ENCODE measurements at places on chromosomes 5 and 9.

DNA sequence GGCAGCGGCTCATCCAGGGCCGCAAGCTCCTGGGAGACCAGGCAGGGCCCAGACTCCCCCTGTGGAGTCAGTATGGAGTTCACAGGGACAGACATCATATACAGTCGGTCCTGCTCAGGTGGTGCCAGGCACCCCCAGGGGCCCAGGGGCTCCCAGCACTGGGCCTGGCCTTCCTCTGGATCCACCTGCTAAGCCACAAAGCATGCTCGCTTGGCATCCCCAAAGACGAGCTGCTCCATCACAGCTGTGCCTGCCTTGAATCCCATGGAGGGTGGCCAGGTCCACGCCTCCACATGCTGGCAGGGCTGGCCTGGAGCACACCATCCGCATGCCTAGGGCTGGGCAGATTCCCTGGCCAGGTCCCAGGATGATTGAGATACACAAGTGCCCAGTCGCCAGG, 4.6 kb downstream of the BICD2 start:
- no peak for DNase-seq

GRCh38 chr5:100832252-100833230, 70.5 kb downstream of the ST8SIA4 start:
- DNase-seq = no peak

DNA sequence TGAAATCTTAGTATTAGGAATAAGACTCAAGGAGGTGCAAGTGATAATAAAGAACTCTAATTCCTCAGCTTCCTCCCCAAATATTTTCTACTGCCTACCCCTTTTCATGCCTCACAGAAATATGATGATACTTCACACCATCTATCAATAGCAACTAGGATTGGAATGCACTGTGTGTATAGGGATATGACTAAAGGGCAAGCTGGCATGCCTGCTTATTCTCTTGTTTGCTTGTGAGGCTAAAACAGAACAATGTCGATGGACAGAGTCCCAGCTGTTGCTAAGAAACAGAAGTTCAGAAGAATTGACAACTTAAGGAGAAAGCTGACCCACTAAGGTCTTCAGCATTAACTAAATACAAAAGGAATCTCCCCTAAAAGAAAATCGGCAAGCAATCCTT, 9.7 kb upstream of the CHD1 start:
- DNase-seq = no peak

DNA sequence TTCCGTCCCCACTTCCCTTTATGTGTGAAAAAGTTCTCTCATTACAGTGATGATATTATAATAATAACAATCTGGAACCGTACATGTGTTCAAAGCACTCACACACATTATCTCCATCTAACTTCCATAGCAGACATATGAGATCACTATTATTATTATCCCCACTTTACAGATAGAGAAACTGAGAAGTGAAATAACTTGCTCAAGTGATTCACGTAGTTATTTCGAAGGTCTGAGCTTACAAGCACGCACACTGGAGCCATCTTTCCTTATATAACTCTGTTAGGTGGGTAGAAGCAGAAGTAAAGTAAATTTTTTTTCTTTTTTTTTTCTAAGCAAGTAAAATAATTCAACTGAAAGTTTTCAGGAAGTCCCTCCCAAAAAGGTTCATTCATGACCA, 62.9 kb upstream of the PTGER4 start:
- no peak for DNase-seq

- DNase-seq = no peak
Measured at GRCh38 chr9:137639303-137640051, 20.7 kb downstream of the EHMT1 start.

- DNase-seq = no peak
Measured at GRCh38 chr9:96177005-96177718, 124.8 kb downstream of the HSD17B3 start.

DNA sequence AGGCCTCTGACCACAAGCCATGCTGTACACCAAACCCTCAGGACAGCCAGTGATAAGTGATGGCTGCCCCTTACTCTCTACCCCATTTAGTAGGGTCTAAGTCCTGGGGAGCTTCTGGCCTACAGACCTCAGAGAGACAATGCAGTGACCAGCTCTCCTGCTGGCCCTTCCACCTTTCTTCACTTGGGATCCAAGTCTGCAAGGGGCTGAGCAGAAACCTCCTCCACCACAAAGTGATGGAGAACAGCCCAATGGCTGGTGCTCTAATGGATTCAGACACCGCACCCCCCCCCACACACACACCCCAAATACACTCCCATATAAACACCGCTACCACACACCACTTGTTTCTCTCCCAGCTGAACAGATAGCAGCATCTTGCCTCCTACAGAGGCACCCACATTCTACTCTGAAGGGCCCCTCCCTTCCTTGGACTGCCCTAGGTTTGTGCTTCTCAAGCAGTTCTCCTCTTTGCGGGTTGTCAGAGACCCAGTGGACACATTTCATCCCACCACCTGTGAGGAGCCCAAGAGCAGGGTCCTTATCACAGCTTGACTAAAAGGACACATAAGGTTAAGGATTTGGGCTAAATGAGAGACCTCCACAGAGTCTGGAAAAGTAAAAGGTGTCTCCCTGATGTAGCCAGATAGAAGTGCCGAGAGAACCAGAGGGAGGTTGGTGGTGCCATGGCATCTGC, 1.3 kb upstream of the PDLIM4 start:
- no peak for DNase-seq

- DNase-seq = no peak
Measured at GRCh38 chr9:114516913-114517312, 11.6 kb upstream of the WHRN start.

GRCh38 chr9:38700695-38701094, 19.2 kb downstream of the FAM240B start:
- no peak for DNase-seq

GRCh38 chr5:176695073-176695472, 47.8 kb downstream of the TSPAN17 start:
- no peak for DNase-seq

DNA sequence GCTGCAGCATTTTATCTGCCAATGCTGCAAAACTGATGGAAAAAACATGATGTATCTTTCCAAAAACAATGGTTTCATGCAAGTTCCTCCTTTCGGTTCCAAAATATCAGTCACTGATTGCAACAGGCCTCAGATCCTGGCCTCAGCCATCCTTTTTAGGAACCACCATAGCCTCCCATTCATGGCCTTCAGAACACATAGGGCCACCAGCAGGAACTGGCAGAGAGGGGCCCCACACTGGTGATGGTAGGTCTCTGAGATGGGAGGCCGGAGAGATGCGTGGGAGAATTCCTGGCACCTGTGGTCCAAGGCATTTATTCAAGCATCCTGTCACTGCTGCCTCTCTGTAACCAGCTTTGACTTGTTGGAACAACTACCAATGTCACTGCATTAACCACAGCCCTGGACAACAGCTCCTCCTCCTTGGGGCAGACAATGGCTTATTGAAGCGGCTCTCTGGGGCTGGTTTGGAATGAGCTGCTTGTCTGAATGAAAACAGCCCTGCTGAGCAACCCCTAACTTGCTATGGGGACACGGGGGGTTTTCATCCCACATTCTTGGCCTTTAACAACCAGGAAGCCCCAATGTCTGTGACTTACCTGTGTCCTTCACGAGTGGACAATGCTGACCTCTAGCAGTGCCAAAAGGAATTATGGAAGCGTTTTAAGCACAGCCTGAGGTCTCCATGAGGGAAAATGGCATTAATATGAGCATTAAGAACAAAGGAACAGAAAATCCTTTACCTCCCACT, 108.1 kb downstream of the LHFPL2 start:
- DNase-seq = no peak

DNA sequence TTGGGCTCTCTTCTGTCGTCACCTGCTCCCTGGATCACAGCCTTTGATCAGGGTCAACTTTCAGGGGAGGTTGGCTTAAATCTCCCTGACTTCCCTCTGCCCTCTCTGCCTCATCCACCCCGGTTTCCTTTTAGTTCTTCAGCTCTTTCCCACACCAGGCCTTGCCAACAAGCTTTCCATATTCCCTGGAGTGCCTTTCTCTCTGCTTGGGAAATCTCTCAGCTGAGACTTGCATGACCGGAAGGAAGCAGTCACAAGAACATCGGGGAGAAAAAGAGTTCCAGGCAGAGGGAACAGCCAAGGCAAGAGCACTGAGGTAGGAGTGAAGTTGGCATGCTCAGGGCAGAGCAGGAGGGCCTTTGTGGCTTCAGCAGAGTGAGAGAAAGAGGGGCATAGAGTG, 88.4 kb upstream of the HSPA9 start:
- no peak for DNase-seq

DNA sequence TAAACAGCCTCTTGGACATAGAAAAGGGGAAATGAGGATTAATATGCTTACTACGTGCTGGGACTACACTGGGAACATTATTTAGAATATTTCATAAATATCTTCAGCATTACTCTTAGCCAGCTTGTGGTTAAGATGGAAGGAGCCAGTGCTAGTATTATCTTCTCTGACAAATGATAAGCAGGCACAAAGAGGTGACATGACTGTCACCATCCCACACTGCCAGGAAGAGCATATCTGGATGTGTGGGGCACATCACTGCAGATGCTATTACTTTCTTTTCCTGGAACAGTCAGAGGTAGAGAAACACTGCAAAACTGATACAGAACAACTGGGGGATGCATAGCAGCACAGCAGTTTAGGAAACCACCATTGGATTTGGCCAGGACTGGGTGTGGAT, 281.0 kb upstream of the TNC start:
- DNase-seq = no peak

DNA sequence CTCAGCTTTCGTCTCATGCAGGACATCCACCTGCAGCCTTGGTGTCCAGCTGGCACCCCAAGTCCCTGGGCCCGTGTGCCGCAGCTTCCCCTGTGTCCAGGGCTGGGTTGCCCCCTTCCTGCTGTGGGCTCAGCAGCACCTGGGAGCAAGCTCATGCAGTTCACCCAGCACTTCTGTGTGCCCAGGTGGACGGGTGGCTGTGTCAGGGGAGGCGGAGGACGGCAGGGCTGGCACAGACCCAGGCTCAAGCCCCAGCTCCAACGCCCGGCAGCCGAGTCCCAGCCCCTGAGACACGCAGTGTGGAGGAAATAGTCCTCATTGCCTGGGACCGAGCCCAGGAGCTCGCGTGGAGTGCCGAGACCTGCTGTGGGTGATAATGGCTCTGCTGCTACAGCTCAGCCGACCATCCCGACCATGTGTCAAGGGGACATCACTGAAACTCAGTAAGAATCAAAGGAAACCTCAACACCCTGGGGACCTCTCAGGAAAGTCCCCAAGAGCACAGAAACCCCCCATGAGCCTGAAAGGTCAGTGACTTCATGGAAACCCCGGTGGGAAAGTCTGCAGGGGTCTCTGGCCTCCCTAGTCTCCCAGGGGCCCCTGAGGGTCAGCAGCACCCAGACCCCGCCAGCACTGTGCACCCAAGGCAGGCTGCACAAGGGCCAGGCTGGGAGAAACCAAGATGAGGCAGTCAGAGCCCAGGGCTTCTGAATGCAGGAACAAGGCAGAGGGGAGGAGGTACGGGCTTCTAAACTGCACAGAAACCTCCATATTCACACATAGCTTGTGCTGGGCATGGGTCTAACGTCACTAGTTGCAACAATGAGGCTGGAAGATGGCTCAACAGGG, 38.8 kb downstream of the LPCAT1 start:
- DNase-seq = no peak

DNA sequence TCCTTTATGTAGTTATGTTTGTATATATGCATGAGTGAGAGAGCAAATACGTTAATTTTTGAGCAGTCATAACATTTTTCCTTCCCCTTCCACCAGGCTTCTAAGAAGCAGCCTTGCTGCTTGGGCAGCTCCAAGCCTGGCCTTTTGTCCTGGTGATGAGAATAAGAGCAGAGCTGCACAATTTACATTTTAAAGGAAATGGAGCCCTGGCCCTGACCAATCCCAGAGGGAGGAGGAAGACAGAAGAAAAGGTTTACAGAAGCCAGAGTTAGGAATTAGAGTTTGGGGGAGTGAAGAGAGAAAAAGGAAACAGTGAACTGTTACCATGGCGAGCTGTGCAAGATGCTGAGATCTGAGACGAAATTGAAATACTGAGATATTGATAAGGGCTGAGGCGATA, 25.3 kb upstream of the EFNA5 start:
- no peak for DNase-seq

DNA sequence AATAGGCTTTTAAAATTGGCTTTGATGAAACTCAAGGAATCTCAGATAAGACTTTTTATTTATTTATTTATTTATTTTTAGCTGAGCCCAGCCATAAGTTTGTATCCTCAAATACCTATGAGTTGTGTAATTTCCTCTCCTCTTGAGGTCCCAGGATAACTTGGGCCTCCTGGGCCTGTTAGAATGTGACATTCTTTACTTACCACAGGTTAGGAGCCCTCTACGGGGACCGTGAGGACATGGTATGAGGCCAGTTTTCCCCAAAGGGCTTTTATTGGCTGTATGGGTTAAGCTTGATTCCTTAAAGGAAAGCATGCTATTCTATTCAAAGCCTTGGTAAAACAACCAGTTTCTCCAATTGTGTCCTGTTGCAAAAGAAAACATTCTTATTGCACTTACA, 16.9 kb downstream of the SHISAL2B start:
- no peak for DNase-seq

DNA sequence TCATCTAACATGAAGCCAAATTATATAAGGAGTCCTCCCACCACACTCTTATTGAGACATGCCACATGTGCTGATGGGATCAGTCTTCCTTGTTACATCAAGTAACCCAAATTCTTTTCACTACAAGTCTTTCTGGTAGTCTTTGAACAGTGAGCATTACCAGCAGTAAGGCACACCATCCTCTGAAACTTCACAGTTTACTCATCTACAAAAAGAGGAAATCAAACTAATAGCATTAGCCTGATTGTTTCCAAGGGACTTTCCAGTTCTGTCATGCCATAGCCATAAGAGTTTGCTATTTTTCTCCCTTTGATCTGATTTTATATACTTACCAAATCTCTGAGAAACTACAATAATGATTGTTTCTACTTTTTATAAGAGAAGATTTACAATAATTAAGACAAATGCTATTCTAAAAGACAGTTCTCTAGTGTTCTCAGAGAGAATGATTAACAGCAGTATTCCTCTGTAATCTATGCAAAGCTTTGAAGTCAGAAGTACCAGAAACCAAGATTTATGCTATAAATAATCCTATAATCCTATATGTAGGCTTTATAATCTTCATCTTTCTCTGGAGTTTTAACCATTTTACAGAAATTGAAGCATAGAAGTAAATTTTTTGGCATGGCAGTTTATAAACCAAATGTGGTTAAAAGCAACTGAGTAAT, 166.2 kb upstream of the ACO1 start:
- no peak for DNase-seq

DNA sequence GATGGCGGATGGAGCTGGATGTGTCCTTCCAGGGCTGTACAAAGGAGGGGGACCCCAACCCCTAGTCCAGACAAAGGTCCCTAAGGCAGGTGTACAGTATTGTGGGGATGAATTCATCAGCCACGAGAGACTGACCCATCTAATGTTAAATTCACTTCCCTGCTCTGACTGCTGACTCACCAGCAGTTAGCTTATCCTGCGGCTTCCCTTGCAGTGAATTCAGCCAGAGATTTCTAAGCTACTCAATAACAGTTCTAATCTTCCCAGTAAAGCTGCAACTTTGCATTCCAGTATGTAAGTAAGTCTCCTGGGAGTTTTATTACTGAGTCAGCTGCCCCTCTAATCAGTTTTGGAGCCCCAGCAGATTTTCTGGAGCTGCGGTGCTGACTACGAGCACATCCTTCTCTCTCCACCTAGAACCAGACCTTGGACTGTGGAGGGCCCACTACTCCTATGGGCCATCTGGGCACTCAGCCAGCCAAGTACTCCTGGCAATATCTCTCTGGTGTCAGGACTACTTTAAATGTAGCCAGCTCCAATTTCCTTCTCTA, 16.1 kb downstream of the B4GALT1 start:
- DNase-seq = no peak

GRCh38 chr5:77419644-77420582, 72.2 kb downstream of the WDR41 start:
- DNase-seq = no peak

- DNase-seq = no peak
Measured at GRCh38 chr5:59157068-59157467, 574.2 kb downstream of the RAB3C start.
